Stimulated activated CD4-positive, alpha-beta T cell treated with anti-CD3 and anti-CD28 coated beads, TNF-alpha, amount 100 ng/mL, for 4 hours (primary cell): ENCODE measurements at places on chromosomes 1 and 21.

GRCh38 chr1:42931911-42932422, 26.7 kb downstream of the SLC2A1 start:
- DNase-seq, result peak; percentile 47

- DNase-seq, result no peak
These were observed 140.5 kb downstream of the NEK7 start for GRCh38 chr1:198297281-198297680.

DNA sequence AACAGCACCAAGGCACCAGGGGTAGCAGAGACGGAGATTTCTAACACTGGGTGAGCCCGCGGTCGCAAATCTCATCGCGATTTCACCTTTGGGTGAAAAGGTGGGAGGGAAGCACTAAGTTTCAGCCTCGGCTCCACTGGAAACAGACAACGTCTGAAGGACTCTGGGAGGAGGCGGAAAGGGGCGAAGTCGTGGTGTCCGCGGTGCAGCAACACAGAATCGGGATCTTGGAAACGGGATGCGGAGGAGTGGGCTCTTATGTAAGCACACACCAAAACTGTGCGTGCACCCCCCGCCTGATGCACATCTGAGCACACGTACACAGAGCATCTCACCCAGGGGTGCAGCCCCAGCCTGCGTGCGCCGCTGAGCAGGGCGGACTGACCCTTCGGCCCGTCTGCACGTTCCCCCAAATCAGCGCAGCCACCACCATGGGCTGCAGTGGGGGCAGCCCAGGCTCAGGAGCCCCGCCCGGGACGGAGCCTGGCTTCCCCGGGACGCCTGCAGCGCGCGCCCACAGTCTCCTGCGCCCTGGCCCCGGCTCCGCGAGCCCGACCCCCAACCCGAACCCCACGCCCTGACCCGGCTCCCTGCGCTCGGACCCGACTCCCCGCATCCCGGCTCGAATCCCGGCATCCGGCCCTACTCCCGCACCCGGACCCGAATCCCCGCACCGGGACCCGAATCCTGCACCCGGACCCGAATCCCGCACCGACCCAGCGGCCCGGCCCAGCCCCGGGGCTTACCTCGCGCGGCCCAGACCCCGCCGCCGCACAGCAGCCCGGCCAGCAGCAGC, 670 bp downstream of the CLSTN1 start:
- DNase-seq, result no peak

DNA sequence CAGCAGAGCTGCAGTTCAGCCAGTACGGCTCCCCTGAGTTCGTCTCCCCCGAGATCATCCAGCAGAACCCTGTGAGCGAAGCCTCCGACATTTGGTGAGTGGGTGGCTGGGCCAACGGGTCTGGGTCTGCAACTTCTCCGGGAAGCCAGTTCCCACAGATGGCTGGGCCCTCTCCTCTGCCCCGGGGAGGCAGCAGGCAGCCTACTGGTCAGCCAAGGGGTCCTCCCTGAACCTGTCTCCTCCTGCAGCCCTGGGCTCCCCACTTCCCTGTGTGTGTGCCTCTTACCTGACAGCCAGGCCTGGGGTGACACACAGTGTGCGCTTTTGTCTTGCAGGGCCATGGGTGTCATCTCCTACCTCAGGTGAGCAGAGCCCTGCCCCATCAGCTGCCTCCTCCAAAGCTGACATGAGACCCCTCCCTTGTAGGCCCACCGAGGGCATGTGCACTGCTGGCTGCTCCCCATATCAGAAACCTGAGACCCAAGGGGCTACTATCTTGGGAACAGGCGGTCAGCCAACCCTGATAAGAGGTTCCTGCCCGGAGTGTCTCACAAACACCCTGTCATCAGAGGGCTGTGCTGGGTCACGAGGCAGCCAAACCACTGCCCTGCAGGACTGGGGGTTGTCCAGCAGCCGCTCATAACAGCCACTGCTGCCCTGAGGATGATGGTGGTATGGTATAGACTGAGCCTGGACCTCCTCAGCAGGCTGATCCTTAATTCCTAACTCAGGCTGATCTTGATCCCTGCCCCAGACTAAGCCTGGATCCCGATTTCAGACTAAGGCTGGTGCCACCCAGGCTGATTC, 37.6 kb downstream of the TRIM11 start:
- no peak for DNase-seq

DNA sequence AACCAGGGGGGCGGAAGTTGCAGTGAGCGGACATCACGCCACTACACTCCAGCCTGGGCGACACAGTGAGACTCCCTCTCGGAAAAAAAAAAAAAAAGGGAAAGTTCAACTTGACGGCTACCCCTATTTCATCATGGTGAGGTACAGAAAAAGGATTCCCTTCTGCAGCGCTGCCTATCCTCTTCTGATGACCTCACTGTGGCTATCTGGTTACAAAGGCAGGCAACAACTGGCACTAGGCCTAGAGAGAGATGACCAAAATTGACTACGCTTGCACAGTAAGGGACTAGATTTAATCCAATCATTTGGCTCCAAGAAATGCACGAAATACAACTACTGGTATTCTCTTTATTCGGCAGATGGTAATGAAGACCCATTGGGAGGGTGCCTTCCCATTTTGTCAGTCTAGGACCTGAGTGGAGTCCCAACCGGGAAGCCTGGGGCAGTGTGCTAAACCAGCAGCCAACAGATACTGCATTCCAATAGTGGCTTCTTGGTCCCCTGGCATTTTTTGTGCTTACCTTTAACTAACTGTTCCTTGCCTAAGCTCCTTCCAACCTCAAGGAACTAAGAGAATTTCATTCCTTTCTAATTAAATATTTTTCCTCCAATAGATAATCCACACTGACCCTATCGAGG, 36.6 kb downstream of the ITPKB start:
- no peak for DNase-seq

DNA sequence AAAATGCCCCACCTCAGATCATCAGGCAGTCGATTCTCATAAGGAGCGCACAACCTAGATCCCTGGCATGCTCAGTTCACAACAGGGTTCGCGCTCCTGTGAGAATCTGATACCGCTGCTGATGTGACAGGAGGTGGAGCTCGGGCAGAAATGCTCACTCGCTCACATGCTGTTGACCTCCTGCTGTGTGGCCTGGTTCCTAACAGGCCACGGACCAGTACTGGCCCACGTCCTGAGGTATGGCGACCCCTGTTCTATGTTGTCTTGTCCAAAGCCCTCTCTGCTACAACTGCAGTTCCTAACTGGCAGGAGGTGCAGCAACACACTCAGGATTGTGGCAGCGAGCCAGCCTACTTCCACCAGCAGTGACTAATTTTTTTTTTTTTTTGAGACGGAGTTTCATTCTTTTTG, 70.6 kb downstream of the CLSTN1 start:
- DNase-seq, result no peak

- DNase-seq, result no peak
These were observed 32.5 kb upstream of the SLC44A5 start for GRCh38 chr1:75643460-75643859.

- no peak for DNase-seq
These were observed 34.0 kb upstream of the ADGRL4 start for GRCh38 chr1:79040424-79041082.

- DNase-seq, result no peak
These were observed 339.2 kb downstream of the ADGRL2 start for GRCh38 chr1:82139751-82140468.

DNA sequence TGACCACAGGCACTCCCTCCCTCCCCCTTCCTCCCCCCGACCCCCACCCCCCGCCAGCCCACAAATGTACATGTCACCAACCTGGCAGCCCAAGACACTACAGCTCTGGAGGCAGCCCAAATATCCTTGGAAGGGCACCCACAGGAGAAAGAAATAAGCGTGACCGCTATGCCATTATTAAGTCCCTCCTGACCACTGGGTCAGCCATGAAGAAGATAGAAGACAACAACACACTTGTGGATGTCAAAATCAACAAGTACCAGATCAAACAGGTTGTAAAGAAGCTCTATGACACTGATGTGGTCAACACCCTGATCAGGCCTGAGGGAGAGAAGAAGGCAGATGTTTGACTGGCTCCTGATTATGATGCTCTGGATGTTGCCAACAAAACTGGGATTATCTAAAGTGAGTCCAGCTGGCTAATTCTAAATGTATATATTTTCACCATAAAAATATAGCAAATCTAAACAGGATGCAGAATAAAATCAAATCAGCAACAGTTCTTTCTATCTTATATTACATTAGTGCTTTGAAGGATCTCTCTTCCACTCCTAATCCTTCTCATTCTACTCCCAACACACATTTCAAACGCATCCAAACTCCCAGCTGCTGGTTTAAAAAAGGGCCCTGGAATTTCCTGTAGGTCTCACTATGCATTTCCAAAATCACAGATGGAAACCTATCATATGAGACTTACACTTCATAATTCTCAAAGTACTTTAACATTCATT, 77.4 kb upstream of the SLFNL1 start:
- DNase-seq, result no peak

GRCh38 chr1:110292031-110292741, 47.0 kb upstream of the RBM15 start:
- DNase-seq, result no peak
